ENCODE measurements at places on chromosomes 1 and 21. TPM values are rescaled to one million over a fixed set of nuclear protein-coding genes. Genes with fewer than 3 reads are reported as not detected.

The CCDC181 gene
- total RNA-seq = not detected

The SPRR4 gene
- total RNA-seq = not detected

DNA sequence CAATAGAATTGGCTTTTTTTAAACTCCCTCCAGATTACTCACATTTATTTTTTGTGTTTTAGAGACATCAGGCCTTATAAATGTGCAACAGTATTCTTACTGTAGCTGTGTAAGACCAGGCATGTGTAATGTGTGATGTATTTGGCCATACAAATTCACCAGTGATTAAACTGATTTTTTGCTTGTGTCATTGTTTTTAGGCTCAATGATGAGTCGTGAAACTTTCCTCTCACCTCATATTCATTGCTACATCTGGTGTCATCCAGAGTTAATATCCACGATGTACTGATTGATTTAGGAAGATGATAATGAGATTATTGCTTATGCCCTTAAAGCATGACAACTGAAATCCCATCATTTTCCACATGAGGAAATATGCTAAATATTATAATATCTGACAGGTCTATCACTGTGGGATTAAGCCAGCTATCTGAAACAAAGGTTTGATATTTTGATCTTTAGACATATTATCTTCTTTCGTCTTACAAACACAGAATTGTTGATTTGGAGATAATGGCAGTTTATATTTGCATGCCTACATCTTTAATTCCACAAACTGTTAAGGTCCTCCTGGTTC lies 487.9 kb downstream of the PTBP2 start:
- DNase-seq = no peak

DNA sequence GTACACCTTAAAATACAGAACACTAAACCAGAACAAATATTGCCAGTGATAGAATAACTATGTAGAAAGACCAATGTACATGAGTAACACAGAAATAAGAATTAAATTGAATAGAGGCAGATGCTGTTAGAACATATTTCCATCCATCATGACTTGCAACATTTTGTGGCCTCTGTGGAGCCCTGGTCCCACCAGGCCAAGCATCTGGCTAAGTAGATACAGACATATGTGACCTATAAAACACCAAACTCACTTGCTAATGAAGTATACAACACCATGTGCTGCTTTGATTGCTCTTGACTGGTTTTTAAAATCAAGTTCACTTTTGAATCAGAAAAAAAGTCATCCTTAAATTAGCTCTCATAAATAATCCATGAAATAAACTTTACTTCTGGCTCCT lies 20.5 kb downstream of the SLC19A2 start:
- DNase-seq = no peak

The KRTAP12-2 gene
- total RNA-seq = not detected

- no peak for DNase-seq
These were observed 221.6 kb downstream of the BRINP2 start for GRCh38 chr1:177392336-177392735.

- no peak for DNase-seq
These were observed 24.9 kb downstream of the OLFML2B start for GRCh38 chr1:161998811-161999210.

The OVAAL gene
- not detected for total RNA-seq

GRCh38 chr1:186143481-186143880 lies 231.6 kb downstream of the TPR start:
- DNase-seq = no peak

GRCh38 chr1:244388961-244389360 lies 62.7 kb downstream of the ADSS2 start:
- DNase-seq = no peak

DNA sequence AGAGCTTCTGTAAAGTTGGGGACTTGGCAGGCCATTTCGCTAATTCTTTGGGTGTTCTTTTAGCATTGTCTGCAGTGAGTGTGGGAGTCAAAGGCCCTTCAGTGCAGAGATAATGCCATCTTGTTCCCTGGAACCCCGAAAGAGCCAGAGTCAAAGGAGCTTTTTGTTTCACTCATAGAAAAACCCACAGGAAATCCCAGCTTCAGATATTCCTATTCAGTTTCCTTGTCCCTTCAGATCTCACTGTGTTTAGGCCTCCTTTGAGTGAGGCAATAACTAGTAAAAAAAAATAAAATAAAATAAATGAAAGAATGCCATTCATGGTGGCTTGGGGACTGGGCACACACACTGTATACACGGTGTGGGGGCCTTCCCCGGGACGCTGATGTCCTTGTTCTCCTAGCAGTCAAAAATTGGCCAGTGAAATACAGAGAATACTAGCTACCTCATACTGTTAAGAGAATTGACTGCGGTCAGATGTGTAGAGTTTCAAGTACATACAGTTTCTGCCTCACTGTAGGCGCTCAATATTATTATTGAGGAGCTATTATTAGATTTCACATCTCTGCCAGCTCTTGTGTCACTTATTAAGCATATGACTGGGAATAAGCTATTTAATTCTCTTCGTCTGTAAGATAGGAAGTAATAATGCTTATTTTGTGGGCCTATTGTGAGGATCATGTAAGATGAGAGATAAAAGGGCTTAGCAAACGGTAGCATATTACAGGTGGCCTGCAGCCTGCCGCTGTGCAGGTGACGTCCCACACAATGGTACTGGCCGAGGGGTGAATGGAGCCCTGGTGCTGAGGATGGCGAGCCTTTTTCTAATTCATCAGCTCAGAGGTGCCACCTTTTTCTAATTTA lies 16.7 kb downstream of the DISC1 start:
- no peak for DNase-seq

GRCh38 chr1:56473582-56474270 lies 105.6 kb downstream of the PLPP3 start:
- no peak for DNase-seq

- no peak for DNase-seq
These were observed 35.5 kb downstream of the IFNAR1 start for GRCh38 chr21:33360281-33360680.

GRCh38 chr1:202642619-202643291 lies 67.5 kb downstream of the SYT2 start:
- DNase-seq = no peak

- peak; percentile 91 for DNase-seq
These were observed 106.1 kb downstream of the KIAA0319L start for GRCh38 chr1:35451125-35451528.

DNA sequence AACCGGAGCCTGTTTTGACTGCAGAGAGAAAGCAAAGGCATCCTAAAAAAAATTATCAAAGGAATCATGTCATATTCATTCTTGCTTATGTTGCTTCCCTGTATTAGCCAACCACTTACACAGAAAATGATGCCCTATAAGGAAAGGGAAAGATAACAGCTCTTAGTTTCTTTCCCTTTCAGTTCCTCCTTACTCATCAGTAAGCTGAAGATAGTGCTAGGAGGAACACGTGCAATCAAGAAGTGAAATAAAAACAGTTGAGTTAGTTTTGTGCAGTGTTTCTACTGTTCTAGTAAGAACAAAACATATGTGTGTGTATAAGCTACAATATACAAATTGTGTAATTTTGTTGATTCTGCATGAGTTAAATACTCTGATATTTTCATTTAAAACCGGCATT lies 45.3 kb upstream of the MTF2 start:
- no peak for DNase-seq

DNA sequence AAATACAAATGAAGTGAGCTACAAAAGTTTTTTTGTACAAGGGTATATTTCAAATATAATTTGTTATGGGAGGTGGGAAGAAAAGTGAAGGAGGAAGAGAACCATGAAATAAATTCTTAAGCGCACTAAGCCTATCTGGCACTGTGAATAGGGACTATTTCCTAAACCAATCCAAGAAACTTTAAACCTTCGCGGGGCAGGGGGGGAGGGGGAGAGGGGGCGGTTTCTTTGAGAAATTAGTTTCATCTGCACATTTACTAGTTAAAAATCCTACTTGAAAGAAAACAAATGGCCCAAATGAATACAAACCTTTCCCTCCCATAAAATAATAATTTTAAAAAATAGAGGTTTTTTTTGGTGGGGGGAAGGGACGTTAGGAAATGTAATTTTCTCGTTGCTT lies 364 bp downstream of the GOLPH3L start:
- peak; percentile 34 for DNase-seq

GRCh38 chr1:84174051-84174556 lies 30.0 kb downstream of the PRKACB start:
- DNase-seq = no peak

DNA sequence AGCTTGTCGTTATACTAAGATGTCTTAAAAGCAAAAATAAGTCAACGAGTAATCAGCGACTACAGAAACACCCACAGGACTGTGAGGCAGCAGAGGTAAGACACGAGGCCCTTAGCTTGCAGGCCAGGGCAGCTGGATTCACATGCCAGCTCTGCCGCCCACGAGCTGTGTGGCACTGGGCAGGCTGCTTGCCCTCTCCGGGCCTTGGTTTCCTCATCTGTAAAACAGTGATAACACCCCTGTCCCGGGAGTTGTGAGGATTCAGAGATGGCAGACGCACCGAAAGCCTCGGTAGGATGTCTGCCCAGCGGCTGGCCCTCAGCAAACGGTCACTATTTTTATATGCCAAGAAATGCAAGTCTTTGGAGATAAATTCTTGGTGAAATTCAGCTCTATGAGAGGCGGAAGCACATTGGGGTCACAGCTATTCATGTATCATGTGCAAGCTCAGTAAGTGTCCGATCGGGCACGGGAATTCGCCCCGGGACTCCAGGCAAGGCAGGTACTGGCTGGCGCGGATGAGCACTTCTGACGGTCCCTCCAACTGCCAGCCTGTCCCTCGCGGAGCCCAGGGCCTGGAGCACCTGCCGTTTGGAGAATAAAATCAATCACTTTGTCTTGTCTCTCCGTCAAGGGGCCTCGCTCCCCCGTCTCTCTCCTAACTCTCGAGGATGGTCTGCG lies 1.1 kb downstream of the C2CD2 start:
- no peak for DNase-seq

- no peak for DNase-seq
These were observed 15.0 kb downstream of the TM2D1 start for GRCh38 chr1:61709908-61710289.

The BATF3 gene
- not detected for total RNA-seq

- DNase-seq = no peak
These were observed 158.4 kb upstream of the COL6A1 start for GRCh38 chr21:45823100-45823681.

DNA sequence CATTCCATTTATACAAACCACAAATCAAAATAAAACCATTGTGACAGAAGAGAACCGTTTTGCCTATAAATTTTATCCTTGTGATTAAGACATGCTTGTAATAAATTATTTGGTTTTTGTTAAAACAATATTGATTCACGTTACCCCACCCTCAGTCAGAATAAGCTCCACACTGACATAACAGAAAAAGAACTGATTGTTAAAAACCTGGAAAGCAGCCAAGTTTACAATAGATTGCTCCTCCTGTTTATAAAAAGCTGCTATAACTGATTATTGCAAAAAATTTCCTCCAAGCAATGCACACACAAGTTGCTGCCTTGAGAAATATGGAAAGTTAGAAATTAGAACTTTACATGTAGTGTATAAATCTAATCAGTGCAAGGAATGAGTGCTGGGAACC lies 263.5 kb downstream of the SETD4 start:
- peak; percentile 22 for DNase-seq

- no peak for DNase-seq
These were observed 195.0 kb upstream of the FOXD3 start for GRCh38 chr1:63127376-63127775.

DNA sequence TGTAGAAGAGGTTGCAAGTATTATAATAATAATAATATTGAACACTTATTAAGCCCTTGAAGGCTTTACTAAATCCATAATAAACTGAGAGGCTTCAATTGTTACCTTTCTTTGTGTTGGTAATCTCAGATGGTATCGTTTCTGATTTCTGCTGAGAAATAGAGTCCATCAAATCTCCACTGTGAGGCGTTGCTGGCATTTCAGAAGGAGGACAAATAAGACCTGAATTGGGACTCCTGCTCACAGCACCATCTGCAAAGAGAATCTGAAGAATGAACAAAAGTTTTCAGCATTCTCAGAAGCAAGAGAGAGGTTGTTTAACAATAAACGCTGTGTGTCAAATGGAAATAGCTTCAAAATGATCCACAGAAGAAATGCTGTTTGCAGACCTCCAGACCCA lies 93.7 kb downstream of the WDR3 start:
- no peak for DNase-seq

The TBX19 gene
- total RNA-seq = not detected

The TAL1 gene
- total RNA-seq = 4.5 TPM

GRCh38 chr1:6927626-6928025 lies 142.4 kb downstream of the CAMTA1 start:
- DNase-seq = no peak

The COL24A1 gene
- 2.0 TPM for total RNA-seq

DNA sequence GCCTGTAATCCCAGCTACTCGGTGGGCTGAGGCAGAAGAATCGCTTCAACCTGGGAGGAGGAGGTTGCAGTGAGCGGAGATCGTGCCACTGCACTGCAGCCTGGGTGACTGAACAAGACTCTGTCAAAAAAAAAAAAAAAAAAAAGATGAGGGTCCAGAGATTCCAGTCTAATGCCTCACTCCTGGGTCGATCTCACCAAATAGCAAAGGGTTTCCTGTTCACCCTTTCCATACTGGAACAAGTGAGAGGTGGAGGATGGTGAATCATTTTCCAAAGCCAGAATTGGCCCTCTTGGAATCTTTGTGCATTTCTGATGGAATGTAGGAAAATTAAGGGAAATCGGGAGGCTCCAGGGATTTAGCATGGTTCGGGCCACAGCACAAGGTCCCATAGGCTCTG lies 58.1 kb upstream of the ZNF648 start:
- DNase-seq = no peak

- no peak for DNase-seq
These were observed 47.3 kb downstream of the LYPLAL1 start for GRCh38 chr1:219220945-219221344.

DNA sequence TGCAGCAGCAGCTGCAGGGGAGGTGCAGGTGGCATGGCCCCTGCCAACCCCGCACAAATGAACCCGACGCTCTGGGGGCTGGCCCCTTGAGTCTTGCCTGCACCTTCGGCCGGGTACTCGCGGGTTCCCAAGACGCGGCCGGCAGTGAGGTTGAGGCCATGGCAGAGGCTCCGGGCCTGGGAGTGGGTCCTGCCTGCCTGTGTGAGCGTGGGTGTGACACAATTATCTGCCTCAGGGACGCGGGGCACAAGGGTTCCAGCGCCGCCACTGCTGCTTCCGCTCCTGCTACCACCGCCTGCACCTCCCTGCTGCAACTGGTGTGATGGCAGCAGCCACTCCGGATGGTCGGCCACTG lies 20.9 kb upstream of the TGFB2 start:
- DNase-seq = no peak

- DNase-seq = no peak
These were observed 8.6 kb downstream of the MORN1 start for GRCh38 chr1:2382621-2383361.

GRCh38 chr1:225658041-225658440 lies 5.1 kb upstream of the ENAH start:
- DNase-seq = no peak

- no peak for DNase-seq
These were observed 69.6 kb downstream of the NRIP1 start for GRCh38 chr21:14995226-14995625.

The SHISAL2A gene
- not detected for total RNA-seq

DNA sequence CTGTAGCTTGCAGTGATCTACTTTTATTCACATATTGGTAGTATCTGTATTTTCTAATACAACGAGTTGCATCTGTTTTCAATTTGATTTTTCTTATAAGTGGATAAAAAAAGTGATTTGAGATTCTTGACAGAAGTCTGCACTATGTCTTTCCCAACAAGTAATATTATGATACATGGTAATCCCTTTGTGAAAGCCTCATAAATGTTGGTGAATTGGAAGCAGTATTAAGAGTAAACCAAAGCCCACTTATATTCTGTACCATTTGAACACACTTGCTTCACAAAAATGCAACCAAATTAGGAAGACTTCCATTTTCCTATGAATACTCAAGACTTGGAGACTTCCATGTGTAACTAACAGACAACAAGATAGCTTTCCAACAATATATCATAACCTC lies 172.0 kb downstream of the HMCN1 start:
- DNase-seq = no peak

The AQP10 gene
- total RNA-seq = not detected

All from stomach (tissue), 19 donors.